ENCODE measurements at places on chromosomes 7 and 10. TPM values are rescaled to one million over a fixed set of nuclear protein-coding genes. Genes with fewer than 3 reads are reported as not detected.

DNAJB12 gene
- total RNA-seq, result 43.1 TPM

PTPN20 gene
- total RNA-seq, result 5.1 TPM

DNA sequence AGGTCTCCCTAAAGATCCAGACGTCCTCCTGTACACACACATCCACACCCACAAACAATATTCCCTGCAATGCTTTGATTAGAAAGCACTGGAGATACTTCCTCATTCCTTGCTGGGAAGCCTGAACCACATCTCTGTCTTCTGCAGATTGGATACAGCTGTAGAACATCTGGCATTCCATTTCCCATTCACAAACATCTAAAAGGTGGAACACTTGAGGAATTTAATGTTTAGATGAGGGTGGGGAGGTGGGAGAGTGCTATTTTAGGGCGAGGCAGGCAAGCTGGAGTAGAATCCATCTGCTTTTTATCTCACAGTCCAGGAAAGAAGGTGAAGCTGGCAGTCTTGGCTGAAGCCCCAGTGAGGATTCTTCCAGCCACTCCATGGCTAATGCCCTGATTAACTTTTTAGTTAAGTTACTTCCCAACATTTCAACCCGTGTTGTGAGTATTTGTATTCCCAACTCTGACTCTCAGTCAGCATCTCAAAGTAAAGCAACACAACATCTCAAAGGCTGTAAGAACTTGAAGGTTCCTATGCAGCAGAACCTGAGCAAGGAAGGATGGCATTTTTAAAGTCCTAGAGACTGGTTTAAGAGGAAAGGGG, 46.1 kb downstream of the CYTH3 start:
- DNase-seq, result peak; percentile 12

- no peak for DNase-seq
These were observed 733.0 kb upstream of the ZWINT start for GRCh38 chr10:57094083-57094482.

GRCh38 chr7:123041101-123041500, 45.6 kb upstream of the TAS2R16 start:
- DNase-seq, result no peak

DNA sequence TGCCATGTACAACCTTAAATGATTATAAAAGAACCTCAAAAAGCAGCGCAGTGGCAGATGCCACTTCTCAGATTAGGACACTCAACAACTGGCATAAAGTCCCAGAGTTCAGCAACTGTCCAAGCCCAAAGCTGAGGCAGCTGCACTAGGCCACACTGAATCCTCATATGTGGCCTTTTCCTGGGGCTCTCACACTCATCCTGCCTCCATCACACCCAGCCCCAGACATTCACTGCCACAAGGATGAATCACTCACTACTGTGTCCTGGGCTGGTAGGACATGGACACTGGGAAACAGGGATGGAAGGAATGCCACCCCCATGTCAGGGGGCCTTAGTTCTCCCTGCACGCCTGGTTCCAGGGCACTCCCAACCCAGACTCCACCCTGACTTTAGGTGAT, 547.7 kb downstream of the TNS3 start:
- no peak for DNase-seq

- DNase-seq, result no peak
These were observed 24.0 kb upstream of the ERCC6 start for GRCh38 chr10:49562893-49563292.

GRCh38 chr10:74877898-74878297, 51.5 kb downstream of the KAT6B start:
- no peak for DNase-seq

DNA sequence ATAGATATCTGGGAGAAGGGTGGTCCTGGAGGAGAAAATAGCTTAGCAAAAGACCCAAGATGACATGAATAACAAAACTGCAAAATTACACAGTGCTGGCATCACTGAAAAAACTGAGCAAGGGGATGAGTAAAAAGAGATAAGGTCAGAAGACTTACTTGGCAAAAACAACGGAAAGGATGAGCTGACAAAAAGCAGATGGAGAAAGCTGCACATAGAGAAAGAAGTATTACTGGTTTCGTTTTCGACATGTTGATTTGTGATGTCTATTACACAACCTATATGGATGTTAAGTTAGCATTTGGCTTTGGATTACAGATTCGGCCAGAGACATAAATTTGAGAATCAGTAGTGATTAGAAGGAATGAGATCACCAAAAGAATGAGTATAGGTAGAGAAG, 132.1 kb downstream of the MACC1 start:
- no peak for DNase-seq

DNA sequence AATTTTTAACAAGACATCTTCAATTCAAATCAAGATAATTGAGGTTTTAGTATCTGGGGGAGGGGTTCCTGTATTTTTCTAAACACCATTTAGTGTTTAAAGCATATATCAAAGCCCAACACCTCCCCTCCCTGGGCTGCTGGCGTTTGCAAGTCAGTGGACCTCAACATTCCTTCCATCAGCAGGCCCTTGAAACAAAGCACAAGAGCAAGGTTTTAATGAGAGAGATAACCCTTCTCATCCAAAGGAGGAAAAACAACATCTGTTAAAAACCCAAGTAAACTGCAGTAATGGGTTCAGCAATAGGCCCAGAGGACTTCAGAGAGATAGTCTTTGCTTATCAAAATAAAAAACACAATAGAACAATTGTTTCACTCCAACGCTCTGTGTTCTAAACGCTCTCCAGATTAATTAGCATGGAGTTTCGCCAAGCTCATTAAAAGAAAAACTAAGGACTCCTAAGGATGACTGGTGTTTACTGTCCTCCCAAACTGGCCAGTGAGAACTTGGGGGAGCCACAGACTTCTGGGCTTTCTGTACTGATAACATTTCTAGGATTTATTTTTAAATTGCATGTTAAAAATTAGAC, 2.5 kb downstream of the JCAD start:
- no peak for DNase-seq

DNA sequence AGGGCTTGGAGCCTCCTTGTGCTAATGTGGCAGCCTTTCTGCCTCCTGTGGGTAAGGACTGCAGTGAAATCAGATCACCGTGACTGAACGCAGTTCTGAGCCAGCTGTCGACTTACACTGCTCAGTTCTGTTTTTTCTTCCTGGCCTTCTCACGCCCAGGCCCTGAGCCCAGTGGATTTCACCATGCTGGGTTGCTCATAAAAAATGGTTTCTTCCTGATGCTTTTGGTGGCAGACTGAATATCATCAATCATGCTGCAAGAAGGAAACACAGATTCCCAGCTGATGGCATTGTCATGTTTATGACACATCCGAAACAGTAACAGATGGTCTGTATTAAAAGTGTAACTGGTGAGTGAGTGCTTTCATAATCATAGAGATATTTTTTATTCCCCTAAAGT, 389.6 kb downstream of the GALNT17 start:
- no peak for DNase-seq

DNA sequence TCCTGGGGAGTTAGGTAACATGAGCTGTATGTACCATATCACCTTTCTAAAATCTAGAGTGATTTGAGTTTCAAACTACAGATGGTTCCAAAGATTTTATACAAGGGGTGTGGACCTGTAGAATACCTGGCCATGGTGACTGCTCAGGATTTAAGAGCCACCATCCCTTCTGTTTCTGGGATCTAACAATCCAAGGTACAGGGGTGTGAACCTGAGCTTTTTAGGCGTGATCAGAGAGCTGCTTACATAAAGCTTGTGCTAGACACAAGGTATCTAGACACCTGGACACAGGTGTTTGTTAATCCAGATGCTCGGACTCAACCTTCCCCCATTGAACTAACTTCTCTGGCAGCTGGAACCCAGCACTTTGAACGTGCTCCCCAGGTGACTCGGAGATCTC, 516.4 kb downstream of the RPS24 start:
- DNase-seq, result no peak

DNA sequence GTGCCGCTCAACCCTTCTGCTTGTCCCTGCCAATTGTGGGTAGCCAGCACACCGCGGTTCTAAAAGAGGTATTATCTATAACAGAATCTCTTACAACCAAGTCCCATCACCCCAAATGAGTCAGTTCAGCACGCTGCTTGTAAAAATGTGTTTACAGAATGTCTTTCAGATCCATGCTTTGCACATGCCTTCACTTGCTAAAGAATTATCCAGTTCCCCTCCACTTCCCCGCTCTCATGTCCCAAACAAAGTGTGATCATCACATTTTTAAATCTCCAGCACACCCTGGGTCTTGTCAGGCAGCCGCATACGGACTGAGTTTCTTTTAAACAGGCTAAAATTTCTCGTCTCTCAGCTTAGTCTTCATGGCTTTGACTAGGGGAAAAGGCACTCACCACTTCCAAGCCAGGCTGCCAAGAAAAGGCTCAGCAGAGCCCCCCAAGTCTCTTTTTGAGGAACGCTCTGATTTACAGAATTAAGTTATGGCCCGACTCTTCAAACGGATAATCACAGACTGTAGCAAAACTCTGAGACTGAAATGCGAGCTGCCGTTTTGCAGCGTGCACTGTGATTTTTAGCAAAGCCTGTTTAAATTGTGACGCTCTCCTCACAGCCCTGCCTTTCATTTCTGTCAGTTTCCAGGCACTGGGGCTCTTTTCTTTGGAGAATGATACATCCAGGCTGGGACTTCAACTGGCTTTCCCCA, 29.8 kb upstream of the FGFR2 start:
- no peak for DNase-seq

DNA sequence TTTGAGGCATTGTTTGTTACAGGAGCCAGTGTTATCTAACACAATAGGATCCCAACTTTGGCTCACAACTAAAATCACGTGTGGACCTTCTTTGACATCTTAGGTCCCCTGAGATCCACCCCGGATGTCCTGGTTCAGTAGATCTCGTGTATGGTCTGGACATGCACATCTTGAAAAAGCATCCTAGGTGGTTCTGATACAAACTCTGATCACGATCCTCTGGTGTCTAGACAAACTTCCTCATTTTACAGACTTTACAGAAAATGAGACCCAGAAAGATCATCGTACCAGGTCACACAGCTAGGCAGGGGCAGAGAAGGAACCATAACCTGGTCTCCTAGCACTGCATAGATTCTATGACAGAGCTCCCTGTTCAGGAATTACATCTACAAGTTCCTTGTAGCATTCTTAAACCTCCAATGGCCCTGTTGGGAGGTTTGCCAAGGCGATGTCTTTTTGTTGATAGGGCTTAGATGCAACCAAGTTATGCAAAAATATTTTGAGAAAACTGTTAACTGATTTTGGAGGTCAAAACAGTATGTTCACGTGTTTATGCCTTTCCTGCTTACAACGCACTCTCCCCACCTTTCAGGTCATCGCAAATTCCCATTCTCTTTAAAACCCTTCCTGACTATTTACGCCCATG, 30.8 kb upstream of the CHST15 start:
- DNase-seq, result no peak

- DNase-seq, result peak; percentile 86
These were observed 108.5 kb upstream of the ANLN start for GRCh38 chr7:36280840-36281812.

DNA sequence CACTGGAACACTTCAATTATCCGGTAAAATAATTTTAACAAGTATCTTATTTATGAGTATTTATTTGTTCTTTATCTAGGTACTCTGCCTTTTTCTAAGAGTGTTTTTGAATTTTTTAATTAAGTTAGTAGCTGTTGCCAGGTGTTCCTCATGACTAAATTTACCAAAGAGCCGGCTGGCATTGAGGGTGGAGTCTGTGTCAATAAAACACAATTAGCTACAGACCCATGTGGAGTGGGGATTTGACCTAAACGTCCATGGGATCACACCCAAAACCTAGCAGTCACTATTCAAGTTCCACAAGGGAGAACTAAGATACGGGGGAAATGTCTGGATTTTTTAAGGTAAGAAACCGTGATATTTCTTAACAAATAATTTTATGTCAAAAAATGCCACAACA, 9.8 kb downstream of the SLC16A12 start:
- no peak for DNase-seq

- peak; percentile 96 for DNase-seq
These were observed at the start of gene PRR15 for GRCh38 chr7:29563590-29564495. TSS of gene PRR15 (plus strand) at chr7:29563835. CDS start at chr7:29566330, 2,495 bp downstream.

DNA sequence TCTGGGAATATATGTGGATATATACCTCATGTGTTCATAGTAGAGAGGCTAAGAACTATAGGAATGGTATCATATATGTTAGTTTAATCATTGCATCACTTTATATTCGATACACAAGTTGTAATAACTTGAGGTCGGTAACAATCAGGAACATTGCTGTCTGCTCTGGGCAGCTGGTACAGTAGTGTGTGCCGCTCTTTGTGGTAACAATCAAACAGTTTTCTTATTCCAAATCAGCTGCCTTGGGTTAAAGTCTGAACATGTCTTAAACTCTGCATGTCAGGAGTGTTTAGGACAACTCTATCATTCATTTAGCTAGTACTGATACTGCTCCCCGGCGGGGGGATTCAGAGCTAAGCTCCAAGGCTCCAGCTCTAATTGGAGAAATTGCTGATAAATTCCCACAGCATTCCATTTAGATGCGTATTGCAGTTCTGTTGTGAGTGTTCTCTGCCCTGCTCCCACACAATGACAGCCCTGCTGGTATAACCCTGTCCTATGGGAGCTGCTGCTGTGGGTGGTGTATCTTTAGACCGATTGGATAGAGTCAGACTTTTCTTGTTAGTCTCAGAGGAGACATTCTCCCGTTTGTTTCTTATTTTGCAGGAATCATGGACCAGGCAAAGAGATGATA, 707.5 kb upstream of the FZD8 start:
- no peak for DNase-seq

DNA sequence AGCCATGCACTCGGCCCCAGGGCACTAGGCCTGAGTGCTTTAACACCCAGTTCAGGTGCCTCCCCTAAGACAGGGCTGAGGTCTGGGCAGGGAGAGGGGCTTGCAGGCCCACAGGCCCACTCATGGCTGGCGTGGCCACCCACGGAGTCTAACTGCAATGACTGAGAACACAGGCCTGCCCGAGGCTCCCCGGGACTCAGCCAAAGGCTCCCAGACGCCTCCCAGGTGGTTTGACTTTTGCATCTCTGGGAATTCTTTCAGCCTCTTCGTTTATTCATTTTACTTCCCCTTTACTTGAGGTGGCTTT, 37.3 kb downstream of the PTPRN2 start:
- no peak for DNase-seq

DNA sequence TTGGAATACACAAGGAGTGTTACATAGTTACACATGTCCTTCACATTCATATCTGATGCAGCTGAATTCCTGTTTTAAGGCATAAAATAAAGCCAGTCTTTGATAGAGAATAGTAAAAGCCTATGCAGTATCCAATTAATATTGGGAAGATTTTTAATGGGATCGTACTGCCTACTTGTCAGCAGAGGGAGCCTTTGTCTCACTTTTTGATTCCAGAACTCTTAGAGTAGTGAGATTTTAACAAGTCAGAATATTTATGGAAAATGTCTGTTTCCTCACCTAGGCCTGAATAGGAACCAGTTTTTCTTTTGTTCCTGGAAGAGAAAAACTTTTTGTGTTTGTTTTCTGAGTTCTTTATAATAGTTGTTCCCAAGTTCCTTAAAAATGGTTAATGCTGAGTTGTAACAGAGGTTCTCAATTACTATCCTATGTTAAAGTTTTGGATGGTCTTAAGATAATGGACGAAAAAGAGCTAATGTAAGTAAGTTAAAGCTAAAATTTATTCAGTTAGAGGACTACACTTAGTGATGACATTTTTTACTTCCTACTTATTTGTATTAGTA, 114.0 kb downstream of the BBS9 start:
- DNase-seq, result peak; percentile 15

GRCh38 chr10:14953424-14954000, 384 bp downstream of the DCLRE1C start:
- peak; percentile 60 for DNase-seq

GRCh38 chr10:13115832-13116803, 16.2 kb downstream of the OPTN start:
- DNase-seq, result no peak

All from Calu3 (cell line).